ENCODE measurements at places on chromosomes 1 and 21.
A peak's percentile ranks its signal among the peaks of the same experiment; 100 is the strongest.

DNA sequence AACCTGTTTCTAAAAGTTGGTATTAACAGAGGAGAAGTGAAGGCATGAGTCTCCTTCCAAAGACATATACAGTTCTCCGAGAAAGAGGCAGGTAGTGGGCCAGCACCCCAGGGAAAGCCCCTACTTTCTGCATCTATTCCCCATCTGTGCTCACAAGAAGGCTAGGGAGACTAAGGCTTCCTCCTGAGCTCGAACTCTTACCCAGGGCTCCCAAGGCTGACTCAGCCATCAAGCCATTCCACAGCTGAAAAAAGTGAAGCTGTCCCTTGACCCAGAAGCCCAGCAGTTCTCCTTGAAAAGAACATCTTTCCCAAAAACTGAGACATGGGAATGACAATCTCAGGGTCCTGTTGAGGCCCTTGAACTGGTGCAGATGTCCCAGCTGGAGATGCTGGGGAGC lies 1.9 kb upstream of the PADI3 start:
- no peak for DNase-seq

DNA sequence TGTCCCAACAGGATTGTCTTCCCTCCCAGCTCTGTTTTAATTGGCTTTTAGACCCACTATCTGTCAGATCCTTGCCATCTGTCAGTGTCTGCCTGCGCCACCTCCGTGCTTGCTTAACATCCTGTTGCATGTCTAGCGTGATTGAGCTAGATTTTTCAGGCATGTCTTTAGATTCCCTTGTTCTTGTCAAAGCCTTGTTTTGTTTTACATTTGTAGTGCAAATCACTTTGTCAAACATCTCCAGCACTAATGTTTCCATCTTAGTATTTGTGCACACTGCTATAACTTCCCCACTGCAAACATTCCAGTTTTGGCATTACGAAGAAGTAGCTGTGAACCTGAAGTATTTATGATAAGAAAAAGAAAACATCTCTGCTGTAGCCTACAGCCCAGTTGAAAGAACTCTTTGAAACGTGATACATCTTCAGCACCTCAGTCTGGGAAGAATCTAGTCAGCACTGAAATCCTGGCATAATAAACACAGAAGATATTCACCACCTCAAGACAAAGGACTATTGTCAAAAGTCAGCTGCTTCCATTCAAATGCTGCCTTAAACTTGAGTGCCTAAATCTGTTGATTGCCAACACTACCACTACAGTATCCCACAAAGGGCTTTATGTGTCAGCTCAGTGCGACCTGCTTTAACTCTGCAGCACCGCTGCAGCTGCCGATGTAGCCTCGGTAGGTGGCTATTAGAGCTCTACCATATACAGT lies 105.0 kb downstream of the FNBP1L start:
- no peak for DNase-seq

GRCh38 chr1:241610056-241610815 lies 29.9 kb downstream of the CHML start:
- peak; percentile 39 for DNase-seq

GRCh38 chr1:118564961-118565703 lies 380.1 kb upstream of the SPAG17 start:
- no peak for DNase-seq

GRCh38 chr1:82755671-82756070 lies 954.9 kb downstream of the ADGRL2 start:
- no peak for DNase-seq

Data from left colon (tissue), 2 donors.